Mesenchymal stem cell (in vitro differentiated cells and primary cell): ENCODE measurements at places on chromosomes 13 and 19.

GRCh38 chr19:12379732-12380443, 14.4 kb upstream of the ZNF442 start:
- no peaks in the 10 kb centered on the region for H3K4me1 ChIP-seq
- H3K27ac ChIP-seq, result no peak overlapping the region
- H3K36me3 ChIP-seq, result peaks cover 35% of the 10 kb centered on the region
- H3K27me3 ChIP-seq, result no peaks in the 10 kb centered on the region
- no peak for DNase-seq

DNA sequence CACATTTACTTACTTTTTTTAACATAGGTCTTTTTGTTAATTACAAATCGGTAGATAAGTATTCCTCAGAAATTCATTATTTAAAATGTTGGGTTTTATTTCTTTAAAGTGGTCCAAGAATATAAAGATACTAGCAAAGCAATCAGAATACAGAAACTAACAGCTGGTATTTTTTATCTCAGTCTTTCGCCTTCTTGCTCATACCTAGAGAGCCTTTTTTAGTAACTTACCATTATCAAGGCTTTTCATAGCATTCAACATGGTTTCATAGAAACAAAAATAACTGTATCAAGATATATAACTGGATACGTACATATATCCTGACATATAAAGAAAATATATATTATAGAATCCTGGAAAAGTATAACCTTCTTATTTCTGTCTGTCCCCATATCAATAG, 227.8 kb upstream of the MIR17HG start:
- no peaks in the 10 kb centered on the region for H3K4me1 ChIP-seq
- H3K36me3 ChIP-seq, result no peaks in the 10 kb centered on the region
- H3K4me3 ChIP-seq, result no peak overlapping the region
- DNase-seq, result no peak

DNA sequence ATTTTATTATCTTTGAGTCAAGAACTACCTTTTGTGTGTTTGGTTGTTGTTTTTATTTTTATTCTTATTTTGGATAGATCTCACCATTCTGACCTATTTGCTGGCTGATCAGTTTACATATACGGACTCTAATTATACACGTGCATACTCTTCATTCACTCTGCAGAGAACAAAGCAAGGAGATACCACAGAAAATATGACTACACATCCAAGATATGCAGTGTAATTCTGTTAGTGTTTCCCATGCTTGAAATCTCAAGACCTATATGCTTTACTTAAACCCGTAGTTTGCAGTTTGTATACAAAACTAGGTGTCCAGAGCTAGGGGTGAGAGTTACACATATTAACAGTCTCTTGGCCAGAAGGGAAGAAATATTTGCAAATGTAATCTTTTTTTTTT, 205.5 kb downstream of the DCLK1 start:
- no peaks in the 10 kb centered on the region for H3K36me3 ChIP-seq
- no peak for DNase-seq
- H3K27ac ChIP-seq, result no peak overlapping the region

DNA sequence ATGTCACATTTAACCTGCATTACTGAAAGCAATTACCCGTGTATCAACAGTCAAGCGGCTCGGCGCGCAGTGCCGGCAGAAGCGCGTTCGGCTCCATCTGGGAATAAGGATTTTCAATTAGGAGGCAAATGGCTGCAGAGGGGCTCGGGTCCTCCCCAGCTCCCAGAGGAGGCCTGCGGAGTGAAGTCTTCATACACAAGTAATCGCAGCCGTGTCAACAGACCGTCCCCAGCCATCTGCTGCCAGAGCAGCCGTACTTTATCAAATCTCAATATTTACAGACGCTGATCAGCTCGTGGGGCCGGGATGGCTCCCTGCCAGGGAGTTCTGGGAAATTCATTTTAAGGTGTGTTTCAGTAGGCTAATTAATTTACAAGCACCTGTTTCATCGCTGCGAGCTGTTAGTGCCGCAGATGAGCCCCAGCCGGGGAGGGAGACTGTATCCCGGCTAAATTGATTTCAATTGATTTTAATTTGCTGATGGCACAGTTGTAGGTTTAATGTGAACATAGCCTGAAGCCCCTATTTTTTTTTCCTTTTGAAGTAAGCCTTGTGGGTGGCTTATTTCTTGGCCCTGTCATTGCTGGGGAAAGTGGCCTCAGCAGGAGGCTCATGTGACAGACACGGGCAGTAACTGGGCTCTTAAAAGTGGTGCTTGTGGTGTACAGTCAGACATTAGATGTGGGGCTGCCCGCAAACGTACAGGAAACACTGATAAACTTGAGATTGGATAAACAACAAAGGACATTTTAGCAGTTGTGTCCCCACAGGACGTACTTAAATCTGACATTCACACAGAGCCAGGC, 252.7 kb downstream of the TEX29 start:
- H3K27ac ChIP-seq, result no peak overlapping the region
- no peak for DNase-seq
- no peaks in the 10 kb centered on the region for H3K4me1 ChIP-seq
- H3K4me3 ChIP-seq, result no peak overlapping the region

- peaks cover 13% of the 10 kb centered on the region for H3K36me3 ChIP-seq
- no peaks in the 10 kb centered on the region for H3K4me1 ChIP-seq
- peak within 1 kb of the TSS; percentile 96 for H3K4me3 ChIP-seq
- H3K27ac ChIP-seq, result peak within 1 kb of the TSS; percentile 8
- peak; percentile 94 for DNase-seq
These were observed at the start of gene ZNF14 for GRCh38 chr19:19732579-19733501. Gene ZNF14 (minus strand): TSS chr19:19733112. CDS start chr19:19732958, 154 bp downstream.

DNA sequence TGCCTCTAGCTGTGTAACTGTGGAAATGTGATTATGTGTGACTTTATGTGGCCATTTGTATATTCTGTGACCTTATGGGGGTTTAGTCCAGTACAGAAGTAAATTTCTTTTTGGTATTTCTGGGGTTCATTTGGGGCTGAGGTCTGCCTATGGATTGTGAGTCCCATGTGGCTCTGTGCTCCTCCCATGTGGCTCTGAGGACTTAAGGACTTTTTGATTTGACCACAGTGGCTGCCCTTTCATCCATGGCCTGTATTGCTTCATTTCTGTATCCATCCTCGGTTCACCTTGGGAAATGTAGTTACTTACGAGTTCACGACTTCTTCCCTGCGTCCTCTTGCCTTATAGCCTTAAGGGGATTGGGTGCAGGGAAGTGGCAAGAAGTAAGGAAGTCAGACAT, 1.0 kb downstream of the ZNF420 start:
- H3K27me3 ChIP-seq, result no peaks in the 10 kb centered on the region
- H3K4me3 ChIP-seq, result no peak overlapping the region
- no peak overlapping the region for H3K27ac ChIP-seq
- H3K4me1 ChIP-seq, result no peaks in the 10 kb centered on the region
- H3K36me3 ChIP-seq, result no peaks in the 10 kb centered on the region

DNA sequence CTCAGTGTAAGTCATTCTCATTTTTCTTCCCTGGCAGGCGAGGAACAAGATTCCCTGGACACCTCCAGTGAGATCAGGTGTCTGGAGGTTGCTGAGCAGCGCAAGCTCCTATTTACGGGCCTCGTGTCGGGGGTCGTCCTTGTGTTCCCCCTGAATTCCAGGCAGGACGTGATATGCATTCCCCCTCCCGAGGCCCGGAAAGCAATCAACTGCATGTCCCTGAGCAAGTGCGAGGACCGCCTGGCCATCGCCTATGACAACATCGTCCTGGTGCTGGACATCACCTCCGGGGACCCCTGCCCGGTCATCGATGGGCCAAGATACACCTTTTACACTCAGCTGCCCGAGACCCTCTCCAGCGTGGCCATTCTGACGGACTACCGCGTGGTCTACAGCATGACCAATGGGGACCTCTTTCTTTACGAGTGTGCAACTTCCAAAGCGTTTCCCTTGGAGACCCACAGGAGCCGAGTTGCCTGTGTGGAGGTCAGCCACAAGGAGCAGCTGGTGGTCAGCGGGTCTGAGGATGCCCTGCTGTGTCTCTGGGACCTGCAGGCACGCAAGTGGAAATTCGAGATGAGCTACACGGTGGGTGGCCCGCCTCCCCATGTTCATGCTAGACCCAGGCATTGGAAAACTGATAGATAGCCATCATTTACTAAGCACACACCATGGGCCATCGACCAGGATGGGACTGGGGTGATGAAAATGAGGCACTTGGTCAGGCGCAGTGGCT, 21.5 kb upstream of the SIN3B start:
- no peak for DNase-seq

- no peaks in the 10 kb centered on the region for H3K27me3 ChIP-seq
- DNase-seq, result no peak
- no peaks in the 10 kb centered on the region for H3K4me1 ChIP-seq
These were observed 9.6 kb downstream of the ZNF431 start for GRCh38 chr19:21151460-21151859.

DNA sequence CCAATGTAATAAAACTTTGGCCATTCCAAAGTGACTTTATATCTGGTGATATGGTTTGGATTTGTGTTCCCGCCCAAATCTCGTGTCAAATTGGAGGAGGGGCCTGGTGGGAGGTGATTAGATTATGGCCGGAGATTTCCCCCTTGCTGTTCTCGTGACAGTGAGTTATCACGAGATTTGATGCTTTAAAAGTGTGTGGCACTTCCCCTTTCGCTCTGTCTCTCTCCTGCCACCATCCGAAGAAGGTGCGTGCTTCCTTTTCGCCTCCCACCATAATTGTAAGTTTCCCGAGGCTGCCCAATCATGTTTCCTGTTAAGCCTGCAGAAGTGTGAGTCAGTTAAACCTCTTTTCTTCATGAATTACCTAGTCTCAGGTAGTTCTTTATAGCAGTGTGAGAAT, 9.3 kb upstream of the NALCN start:
- H3K4me1 ChIP-seq, result no peaks in the 10 kb centered on the region
- no peak overlapping the region for H3K27ac ChIP-seq
- H3K36me3 ChIP-seq, result no peaks in the 10 kb centered on the region
- no peak for DNase-seq
- no peaks in the 10 kb centered on the region for H3K27me3 ChIP-seq

GRCh38 chr19:438416-438958, 22.3 kb downstream of the SHC2 start:
- no peaks in the 10 kb centered on the region for H3K4me1 ChIP-seq
- H3K27me3 ChIP-seq, result peaks cover 3% of the 10 kb centered on the region
- peaks cover 5% of the 10 kb centered on the region for H3K36me3 ChIP-seq
- no peak overlapping the region for H3K4me3 ChIP-seq
- DNase-seq, result no peak

- no peak overlapping the region for H3K27ac ChIP-seq
- DNase-seq, result no peak
- H3K27me3 ChIP-seq, result no peaks in the 10 kb centered on the region
- H3K36me3 ChIP-seq, result no peaks in the 10 kb centered on the region
- no peak overlapping the region for H3K4me3 ChIP-seq
These were observed 1.5 kb upstream of the OBI1 start for GRCh38 chr13:78660495-78660857.

- H3K27me3 ChIP-seq, result no peaks in the 10 kb centered on the region
- no peak overlapping the region for H3K4me3 ChIP-seq
- no peak for DNase-seq
- no peak overlapping the region for H3K27ac ChIP-seq
- no peaks in the 10 kb centered on the region for H3K36me3 ChIP-seq
These were observed 266.7 kb downstream of the SPRY2 start for GRCh38 chr13:80074143-80074752.

DNA sequence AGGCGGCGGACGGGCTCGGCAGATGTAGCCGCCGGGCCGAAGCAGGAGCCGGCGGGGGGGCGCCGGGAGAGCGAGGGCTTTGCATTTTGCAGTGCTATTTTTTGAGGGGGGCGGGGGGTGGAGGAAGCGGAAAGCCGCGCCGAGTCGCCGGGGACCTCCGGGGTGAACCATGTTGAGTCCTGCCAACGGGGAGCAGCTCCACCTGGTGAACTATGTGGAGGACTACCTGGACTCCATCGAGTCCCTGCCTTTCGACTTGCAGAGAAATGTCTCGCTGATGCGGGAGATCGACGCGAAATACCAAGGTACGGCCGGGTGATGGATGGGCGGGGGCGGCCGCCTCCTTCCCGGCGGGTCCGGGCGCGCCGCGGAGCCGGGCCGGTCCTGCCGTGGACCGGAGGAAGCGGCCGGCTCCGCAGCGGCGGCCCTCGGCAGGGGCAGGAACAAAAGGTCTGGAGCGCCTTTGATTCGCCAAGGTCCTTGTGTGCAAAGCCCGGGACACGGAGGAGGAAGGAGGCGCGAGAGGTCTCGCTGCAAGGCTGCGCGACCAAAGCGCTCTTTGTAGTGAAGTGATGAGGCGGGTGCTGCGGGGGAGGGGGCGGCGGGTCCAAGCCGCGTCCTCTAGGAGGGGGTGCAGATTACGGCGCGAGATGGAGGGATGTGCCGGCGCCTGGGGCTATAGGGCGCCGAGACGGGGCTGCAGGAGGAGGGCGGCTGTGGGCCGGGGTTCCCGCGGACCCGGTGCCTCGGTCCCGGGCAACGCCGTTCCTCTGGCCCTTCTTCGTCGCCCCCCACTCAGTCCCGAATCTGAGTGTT, 689 bp downstream of the ING1 start:
- H3K4me3 ChIP-seq, result peak overlapping the region; percentile 88
- peak overlapping the region; percentile 87 for H3K27ac ChIP-seq
- H3K4me1 ChIP-seq, result peaks cover 10% of the 10 kb centered on the region

GRCh38 chr13:69935043-69935442, 172.6 kb upstream of the ATXN8OS start:
- peak; percentile 6 for DNase-seq
- no peaks in the 10 kb centered on the region for H3K27me3 ChIP-seq
- no peak overlapping the region for H3K4me3 ChIP-seq
- H3K27ac ChIP-seq, result no peak overlapping the region
- no peaks in the 10 kb centered on the region for H3K36me3 ChIP-seq
- H3K4me1 ChIP-seq, result no peaks in the 10 kb centered on the region

DNA sequence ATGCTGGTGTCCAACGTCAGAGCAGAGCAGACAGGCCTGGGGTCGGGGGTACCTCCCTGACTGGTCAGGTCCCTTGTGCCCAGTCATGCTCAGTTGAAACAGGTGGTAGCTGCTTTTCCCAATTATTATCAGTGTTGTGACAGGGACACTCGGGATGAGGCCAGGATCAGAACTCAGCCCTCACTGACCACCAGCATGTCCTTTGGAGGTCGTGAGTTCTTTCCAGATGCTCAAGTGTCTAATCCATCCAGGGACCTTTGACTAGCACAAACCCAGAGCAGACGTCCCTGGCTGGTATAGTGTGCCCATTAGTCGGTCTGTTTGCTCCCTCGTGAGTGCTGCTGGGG, 22.4 kb downstream of the MAU2 start:
- no peak for DNase-seq
- no peaks in the 10 kb centered on the region for H3K27me3 ChIP-seq
- peaks cover 81% of the 10 kb centered on the region for H3K36me3 ChIP-seq

- H3K36me3 ChIP-seq, result peaks cover 9% of the 10 kb centered on the region
- H3K27ac ChIP-seq, result peak within 1 kb of the TSS; percentile 97
- peak; percentile 97 for DNase-seq
These were observed at the start of gene ZNF699 for GRCh38 chr19:9309139-9309973. Gene ZNF699 (minus strand): TSS chr19:9309838. CDS start chr19:9305119, 4,719 bp downstream.

GRCh38 chr19:32688311-32688710, 3.3 kb upstream of the NUDT19 start:
- no peaks in the 10 kb centered on the region for H3K27me3 ChIP-seq
- H3K4me3 ChIP-seq, result no peak overlapping the region
- no peak overlapping the region for H3K27ac ChIP-seq
- H3K36me3 ChIP-seq, result peaks cover 4% of the 10 kb centered on the region
- peaks cover 11% of the 10 kb centered on the region for H3K4me1 ChIP-seq
- no peak for DNase-seq

- no peak for DNase-seq
- H3K4me1 ChIP-seq, result peaks cover 13% of the 10 kb centered on the region
- H3K27me3 ChIP-seq, result no peaks in the 10 kb centered on the region
- no peak overlapping the region for H3K4me3 ChIP-seq
- H3K36me3 ChIP-seq, result peaks cover 40% of the 10 kb centered on the region
These were observed 39.1 kb downstream of the PEPD start for GRCh38 chr19:33482476-33482875.

GRCh38 chr13:103236213-103236612, 170.0 kb upstream of the SLC10A2 start:
- H3K4me3 ChIP-seq, result no peak overlapping the region
- no peaks in the 10 kb centered on the region for H3K27me3 ChIP-seq
- no peak overlapping the region for H3K27ac ChIP-seq
- no peak for DNase-seq
- no peaks in the 10 kb centered on the region for H3K36me3 ChIP-seq
- H3K4me1 ChIP-seq, result no peaks in the 10 kb centered on the region
